ENCODE measurements at places on chromosomes 7 and 10.

GRCh38 chr10:8876171-8876570 lies 821.7 kb downstream of the GATA3 start:
- DNase-seq: no peak

- no peak for DNase-seq
Observed at GRCh38 chr7:120280743-120281142, 7.8 kb downstream of the KCND2 start.

DNA sequence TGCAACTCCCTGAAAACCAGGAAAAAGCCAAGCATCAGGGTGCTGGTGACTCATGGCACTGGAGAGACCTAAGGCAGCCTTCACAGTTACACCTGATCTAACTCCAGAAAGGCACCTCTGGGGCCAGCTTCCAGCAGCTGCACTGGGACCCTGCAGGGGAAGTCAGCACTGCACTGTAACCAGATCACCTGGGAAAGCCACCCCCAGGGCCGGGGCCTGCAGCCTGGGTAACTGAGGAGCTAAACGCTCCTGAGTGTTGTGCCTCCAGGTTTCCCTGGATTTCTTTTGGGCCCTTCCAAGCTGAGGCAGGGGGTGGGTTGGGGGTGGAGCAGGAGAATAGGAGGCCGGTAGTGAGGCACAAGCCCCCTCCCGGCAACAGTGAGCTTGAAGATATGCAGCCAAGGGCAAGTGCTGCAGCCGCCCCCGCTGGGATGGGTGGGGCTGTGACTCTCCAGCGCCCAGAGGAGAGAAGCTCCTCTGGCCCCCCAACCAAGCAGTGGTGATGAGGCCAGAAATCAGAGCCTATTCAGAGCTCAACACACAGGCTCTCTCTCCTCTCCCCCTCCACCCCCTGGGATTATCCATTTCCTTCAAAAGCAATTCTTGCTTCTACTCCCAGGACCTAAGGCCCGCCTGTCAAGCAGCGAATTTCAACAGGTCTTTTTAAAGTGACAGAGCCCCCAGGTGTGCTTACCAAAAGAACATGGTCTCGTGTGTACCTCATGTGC lies 2.6 kb downstream of the CXCL12 start:
- DNase-seq: no peak

DNA sequence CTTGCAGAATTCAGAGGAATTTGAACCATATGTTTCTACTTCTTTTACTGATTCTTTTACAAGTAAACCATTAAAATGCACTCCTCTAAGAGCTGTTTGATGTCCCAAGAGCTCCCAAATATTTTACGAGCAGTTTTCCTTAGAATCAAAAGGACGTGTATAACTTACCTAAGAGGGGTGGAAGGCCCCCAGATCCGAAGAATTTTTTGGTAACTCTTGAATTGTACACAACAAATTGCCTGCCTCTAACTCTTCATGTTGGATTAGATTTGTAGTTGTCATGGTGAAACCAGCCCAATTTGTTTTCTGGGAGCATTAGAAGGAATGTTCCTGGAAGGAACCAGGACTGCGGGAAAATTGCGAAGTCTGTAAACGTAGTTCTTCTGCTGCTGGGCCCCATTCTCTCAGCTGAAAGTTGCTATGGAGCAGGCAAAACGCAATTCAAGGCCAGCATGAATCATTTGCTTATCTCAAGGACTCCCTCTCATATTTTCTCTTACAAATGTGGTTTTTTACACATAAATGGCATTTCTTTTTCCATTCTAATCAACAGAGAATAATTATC lies 124.8 kb upstream of the TMEM72 start:
- DNase-seq: no peak

- no peak for DNase-seq
Observed at GRCh38 chr10:133072720-133073390, 14.9 kb upstream of the ADGRA1 start.
